Liver (tissue), 10 donors: ENCODE measurements at places on chromosomes 13 and 19.

GRCh38 chr13:72071713-72072112, 204.7 kb upstream of the DACH1 start:
- no peak for DNase-seq

GRCh38 chr19:7292950-7293761, 1.1 kb downstream of the INSR start:
- DNase-seq, result peak; percentile 70

DNA sequence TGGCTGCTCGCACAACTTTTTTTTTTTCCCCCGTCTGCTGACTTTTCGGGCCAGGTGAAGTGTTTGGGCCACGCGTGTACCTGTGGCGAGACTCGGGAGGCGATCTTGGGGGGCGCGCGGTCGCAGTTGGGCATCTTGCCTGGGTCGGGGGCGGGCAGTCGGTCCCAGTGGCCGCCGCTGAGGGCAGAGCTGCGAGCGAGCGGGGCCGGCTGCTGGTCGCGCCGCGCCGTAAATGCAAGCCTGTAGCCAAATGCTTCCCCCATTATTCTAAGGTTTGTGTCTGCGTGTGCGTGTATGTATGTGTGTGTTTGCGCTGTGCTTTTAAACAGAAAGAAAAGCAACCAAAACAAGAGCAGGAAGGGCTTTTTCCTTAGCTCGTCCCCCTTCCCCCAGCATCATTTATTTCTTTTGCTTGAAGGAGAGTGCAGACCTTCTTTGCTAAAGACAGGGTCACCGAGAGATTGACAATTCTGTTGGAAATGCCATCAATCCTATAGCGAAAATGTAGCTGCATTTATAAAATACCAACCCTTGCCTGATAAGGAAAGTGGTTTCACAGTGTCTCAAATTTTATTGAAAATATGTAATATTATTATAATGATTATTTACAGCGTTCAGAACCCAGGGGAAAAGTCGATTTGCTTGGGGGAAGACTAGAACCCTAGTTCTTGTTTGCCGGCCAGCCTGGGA, 143.2 kb upstream of the ZNF536 start:
- DNase-seq, result no peak

GRCh38 chr13:41058295-41059070, 2.8 kb upstream of the WBP4 start:
- no peak for DNase-seq

DNA sequence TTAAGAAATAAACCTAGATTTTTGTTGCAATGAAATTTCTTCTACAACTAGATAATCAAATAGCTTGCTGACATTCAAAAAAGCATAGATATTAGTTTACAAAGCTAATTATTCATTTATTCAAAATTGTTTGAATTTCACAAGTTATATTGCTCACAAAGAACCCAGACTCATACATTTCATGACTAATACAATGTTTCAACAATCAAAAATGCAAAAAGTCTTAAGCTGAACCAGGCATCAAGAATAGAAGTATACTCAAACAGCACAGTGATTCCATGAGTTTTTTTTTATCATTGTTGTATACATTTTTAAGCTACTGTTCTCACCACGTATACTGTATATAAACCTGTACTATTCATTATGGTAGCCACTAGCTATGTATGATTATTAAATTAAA, 51.0 kb downstream of the DIAPH3 start:
- no peak for DNase-seq
